HFFc6 (cell line): ENCODE measurements at places on chromosomes 3 and 15. TPM values are rescaled to one million over a fixed set of nuclear protein-coding genes. Genes with fewer than 3 reads are reported as not detected.

- no peaks in the 10 kb centered on the region for H3K36me3 ChIP-seq
- peaks cover 22% of the 10 kb centered on the region for H3K27me3 ChIP-seq
- H3K4me1 ChIP-seq = peaks cover 7% of the 10 kb centered on the region
- H3K27ac ChIP-seq = no peak overlapping the region
These were observed 63.5 kb downstream of the FEM1B start for GRCh38 chr15:68340726-68341671.

GRCh38 chr3:21024563-21024962 lies 726.4 kb downstream of the ZNF385D start:
- H3K27me3 ChIP-seq = no peaks in the 10 kb centered on the region; the same call in 1 of the 2 replicates
- H3K36me3 ChIP-seq = no peaks in the 10 kb centered on the region
- H3K4me1 ChIP-seq = peaks cover 36% of the 10 kb centered on the region
- no peak overlapping the region for H3K4me3 ChIP-seq

GRCh38 chr3:100103558-100104441 lies 10.5 kb downstream of the FILIP1L start:
- no peak overlapping the region for H3K4me3 ChIP-seq
- H3K4me1 ChIP-seq = peaks cover 77% of the 10 kb centered on the region
- H3K36me3 ChIP-seq = peaks cover 5% of the 10 kb centered on the region; the same call in 1 of the 2 replicates
- no peaks in the 10 kb centered on the region; the same call in 1 of the 2 replicates for H3K27me3 ChIP-seq

- no peak overlapping the region for H3K4me3 ChIP-seq
- no peak for DNase-seq
- H3K27me3 ChIP-seq = peaks cover 39% of the 10 kb centered on the region
These were observed 62.4 kb upstream of the TRPM1 start for GRCh38 chr15:31163769-31164572.

- H3K4me1 ChIP-seq = peaks cover 32% of the 10 kb centered on the region
- DNase-seq = no peak
- H3K27ac ChIP-seq = no peak overlapping the region
- no peak overlapping the region for H3K4me3 ChIP-seq
- no peaks in the 10 kb centered on the region for H3K36me3 ChIP-seq
These were observed 25.6 kb downstream of the SLC7A14 start for GRCh38 chr3:170560296-170560695.

- no peaks in the 10 kb centered on the region for H3K36me3 ChIP-seq
- peaks cover 46% of the 10 kb centered on the region for H3K4me1 ChIP-seq
- no peak overlapping the region for H3K4me3 ChIP-seq
- H3K27me3 ChIP-seq = peaks cover 2% of the 10 kb centered on the region; the same call in 1 of the 2 replicates
- H3K27ac ChIP-seq = no peak overlapping the region
These were observed 19.5 kb downstream of the BMF start for GRCh38 chr15:40088929-40089755.

- peaks cover 8% of the 10 kb centered on the region for H3K4me1 ChIP-seq
- DNase-seq = peak; percentile 10
- H3K27ac ChIP-seq = no peak overlapping the region
These were observed 430.7 kb upstream of the CBLB start for GRCh38 chr3:106299300-106300098.

DNA sequence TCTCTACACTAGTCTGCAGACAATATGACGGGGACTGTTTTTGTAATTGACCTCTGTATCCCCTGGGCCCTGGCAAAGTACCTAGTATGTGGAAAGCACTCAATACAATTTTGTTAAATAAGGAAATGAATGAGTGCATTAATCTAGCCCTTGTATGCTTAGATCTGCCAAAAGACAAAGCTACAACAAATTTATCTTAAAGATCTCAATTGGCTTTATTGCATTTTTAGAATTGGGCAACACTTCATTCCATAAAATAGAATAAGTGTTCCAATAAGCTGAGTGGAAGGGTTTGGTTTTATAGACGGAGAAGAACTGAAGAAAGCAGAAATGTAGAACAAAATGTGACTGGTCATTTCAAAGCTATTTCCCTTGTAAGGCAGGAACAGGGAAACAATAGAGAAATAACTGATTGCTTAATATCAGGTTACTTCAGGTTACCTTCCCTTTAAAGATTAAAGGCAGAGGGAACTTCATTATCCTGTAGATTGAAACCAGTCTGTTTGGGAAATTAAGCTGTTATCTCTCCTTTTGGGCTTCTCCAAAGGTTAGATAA lies 108.3 kb upstream of the MME start:
- H3K27me3 ChIP-seq = no peaks in the 10 kb centered on the region
- DNase-seq = peak; percentile 59
- no peaks in the 10 kb centered on the region for H3K36me3 ChIP-seq
- H3K4me1 ChIP-seq = peaks cover 64% of the 10 kb centered on the region
- H3K27ac ChIP-seq = peak overlapping the region; percentile 74

DNA sequence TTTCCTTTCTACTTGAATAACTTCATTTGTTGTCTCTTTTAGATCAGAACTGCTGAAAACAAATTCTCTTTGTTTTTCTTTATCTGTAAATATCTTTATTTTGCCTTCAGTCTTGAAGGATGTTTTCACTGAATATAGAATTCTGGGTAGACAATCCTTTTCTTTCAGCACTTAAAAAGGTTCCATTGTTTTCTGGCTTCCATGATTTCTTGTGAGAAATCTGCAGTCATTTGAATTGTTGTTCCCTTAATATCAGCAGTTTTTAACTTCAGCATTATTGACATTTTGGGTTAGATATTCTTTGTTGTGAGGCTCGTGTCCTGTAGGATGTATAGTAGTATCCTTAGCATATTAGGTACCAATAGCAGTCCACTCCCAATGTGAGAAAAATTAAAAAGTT lies 65.8 kb downstream of the SV2B start:
- H3K4me1 ChIP-seq = no peaks in the 10 kb centered on the region
- H3K27me3 ChIP-seq = no peaks in the 10 kb centered on the region
- DNase-seq = no peak

- peaks cover 9% of the 10 kb centered on the region for H3K27me3 ChIP-seq
- no peaks in the 10 kb centered on the region for H3K36me3 ChIP-seq
- no peak for DNase-seq
These were observed 161.6 kb upstream of the FRMD4B start for GRCh38 chr3:69547461-69547880.

DNA sequence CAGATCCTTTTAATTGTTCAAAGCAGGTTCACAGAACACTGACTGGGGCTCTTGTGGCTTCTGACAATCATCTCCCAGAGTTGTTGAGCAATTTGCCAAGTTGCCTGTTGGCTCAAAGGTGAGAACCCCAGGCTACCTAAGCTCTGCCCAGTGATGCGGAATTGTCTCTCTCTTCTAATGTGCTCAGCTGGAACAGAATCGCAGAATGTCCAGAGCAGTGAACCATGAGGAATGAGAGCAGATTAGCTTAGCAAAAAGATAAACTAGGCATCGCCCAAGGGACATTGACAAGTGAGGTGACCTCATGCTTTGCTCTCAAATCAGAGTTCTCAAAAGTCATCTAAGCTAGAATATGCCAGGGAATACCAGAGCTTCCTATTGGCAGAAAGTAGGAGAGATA lies 148.1 kb downstream of the WDR76 start:
- no peak overlapping the region for H3K27ac ChIP-seq
- no peak for DNase-seq
- H3K27me3 ChIP-seq = no peaks in the 10 kb centered on the region; the same call in 1 of the 2 replicates

GRCh38 chr3:70539908-70540307 lies 227.5 kb upstream of the MDFIC2 start:
- H3K27me3 ChIP-seq = peaks cover 11% of the 10 kb centered on the region
- H3K36me3 ChIP-seq = no peaks in the 10 kb centered on the region
- H3K27ac ChIP-seq = no peak overlapping the region
- no peaks in the 10 kb centered on the region for H3K4me1 ChIP-seq
- H3K4me3 ChIP-seq = no peak overlapping the region

DNA sequence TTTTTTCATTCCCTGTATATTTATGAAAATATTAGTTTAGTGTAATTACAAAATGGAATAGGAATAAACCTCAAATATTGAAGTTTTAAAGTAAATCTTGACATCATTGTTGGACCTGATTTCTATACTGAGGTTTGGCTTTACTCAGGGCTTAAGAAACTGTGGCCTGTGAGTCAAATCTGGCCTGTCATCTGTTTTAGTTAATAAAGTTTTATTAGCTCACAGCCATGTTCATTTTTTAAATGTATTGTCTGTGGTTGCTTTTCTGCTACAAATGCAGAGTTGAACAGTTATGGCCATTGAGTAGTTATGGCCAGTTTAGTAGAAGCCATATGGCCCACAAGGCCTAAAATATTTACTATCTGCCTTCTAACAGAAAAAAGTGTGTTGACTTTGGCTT lies 80.7 kb downstream of the DIPK2A start:
- peak; percentile 21 for DNase-seq
- H3K27me3 ChIP-seq = no peaks in the 10 kb centered on the region
- peaks cover 31% of the 10 kb centered on the region; the same call in 1 of the 2 replicates for H3K4me1 ChIP-seq
- no peak overlapping the region for H3K4me3 ChIP-seq
- H3K36me3 ChIP-seq = no peaks in the 10 kb centered on the region
- no peak overlapping the region; the same call in 1 of the 2 replicates for H3K27ac ChIP-seq

Gene SLC6A1
- not detected in 2 replicates for total RNA-seq

Gene CP
- not detected in 3 replicates for total RNA-seq

Gene TM4SF18
- 0.11 to 0.32 TPM in 2 of 3 replicates, not detected in the other for total RNA-seq

Gene SPRED1
- total RNA-seq = 36.9 to 48.9 TPM (median 40.4 TPM) in 3 replicates

Gene PPARG
- 3.6 to 3.9 TPM (median 3.7 TPM) in 3 replicates for total RNA-seq
